Activated T-helper 1 cell treated with anti-CD3 and anti-CD28 coated beads, Interleukin-2, amount 50 U/mL, for 16 hours (primary cell): ENCODE measurements at places on chromosomes 3 and 15.

DNA sequence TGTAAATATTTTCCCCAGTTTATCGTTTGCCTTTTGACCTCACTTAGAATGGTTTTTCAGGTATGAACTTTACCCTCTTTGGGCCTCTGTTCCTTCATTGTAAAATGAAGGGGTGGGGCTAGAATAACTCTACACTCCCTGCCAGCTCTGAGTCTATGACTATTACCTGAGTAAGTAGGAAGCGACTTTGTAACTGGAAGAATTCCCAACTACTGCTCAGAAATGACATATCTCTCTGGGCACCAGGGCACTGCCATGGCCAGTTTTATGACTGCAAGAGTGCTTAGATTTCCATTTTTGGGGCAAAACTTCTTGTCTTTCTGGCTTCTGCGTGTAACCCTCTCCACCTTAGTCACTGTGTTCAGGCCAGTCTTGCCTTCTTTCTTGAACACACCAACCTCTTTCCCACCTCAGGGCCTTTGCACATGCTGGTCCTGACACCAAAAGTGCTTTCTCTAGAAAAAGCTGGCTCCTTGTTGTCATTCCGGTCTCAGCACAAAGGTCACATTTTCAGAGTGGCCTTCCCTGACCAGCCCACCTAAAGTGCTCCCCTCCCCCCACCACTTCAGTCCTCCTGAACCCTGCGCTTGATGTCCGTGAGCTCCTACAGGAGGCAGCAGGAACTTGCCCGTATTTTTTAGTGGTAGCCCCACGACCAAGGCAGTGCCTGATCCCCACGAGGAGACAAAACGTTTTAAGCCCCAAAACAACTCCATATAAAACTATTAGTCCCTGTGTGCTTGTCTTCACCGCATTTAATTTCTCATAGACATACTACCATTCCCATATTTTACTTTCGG lies 25.6 kb downstream of the CDCP1 start:
- no peak for DNase-seq

DNA sequence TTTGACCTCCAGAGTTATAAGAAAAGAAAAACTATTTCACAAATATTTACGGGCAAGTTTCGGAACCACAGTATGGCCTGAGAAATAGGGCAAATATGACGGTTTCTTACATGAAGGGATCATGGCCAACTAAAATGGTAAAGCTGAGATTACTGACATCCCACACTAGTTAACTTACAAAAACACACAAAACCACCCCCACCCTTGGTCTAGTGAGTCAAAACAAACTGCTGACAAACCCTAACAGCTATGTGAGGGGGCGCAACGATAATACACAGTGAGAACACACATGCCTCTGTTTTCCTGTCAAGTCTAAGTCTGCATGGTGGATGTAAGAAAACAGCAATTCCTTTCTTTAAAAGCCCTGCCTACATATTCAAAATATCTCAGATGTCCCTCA lies 32.3 kb downstream of the CBLB start:
- no peak for DNase-seq

GRCh38 chr3:126945171-126945721 lies 37.7 kb upstream of the PLXNA1 start:
- DNase-seq: no peak

- DNase-seq: no peak
These were observed 20.6 kb upstream of the ADCY5 start for GRCh38 chr3:123469323-123469995.

DNA sequence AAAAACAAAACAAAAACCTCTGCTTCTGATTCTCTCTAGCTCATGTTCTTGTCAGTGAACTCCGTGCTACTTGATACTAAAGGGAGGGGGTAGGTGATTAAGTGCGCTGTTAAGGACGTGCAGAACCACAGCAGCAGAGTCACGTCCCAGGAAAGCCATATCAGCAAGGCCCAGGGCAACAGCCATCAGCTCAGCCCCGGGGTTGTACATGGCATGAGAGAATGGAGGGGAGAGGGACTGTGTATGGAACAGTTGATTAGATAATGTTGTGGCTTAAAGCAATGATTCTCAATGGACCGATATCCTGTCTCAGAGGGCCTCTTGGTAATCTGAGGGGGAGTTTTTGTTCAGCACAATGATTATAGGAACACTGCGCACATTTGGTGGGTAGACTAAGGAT lies 27.6 kb downstream of the C2CD4A start:
- no peak for DNase-seq

GRCh38 chr15:94701281-94701985 lies 470.1 kb downstream of the MCTP2 start:
- DNase-seq: no peak

GRCh38 chr3:64604313-64604712 lies 83.5 kb downstream of the ADAMTS9 start:
- no peak for DNase-seq

DNA sequence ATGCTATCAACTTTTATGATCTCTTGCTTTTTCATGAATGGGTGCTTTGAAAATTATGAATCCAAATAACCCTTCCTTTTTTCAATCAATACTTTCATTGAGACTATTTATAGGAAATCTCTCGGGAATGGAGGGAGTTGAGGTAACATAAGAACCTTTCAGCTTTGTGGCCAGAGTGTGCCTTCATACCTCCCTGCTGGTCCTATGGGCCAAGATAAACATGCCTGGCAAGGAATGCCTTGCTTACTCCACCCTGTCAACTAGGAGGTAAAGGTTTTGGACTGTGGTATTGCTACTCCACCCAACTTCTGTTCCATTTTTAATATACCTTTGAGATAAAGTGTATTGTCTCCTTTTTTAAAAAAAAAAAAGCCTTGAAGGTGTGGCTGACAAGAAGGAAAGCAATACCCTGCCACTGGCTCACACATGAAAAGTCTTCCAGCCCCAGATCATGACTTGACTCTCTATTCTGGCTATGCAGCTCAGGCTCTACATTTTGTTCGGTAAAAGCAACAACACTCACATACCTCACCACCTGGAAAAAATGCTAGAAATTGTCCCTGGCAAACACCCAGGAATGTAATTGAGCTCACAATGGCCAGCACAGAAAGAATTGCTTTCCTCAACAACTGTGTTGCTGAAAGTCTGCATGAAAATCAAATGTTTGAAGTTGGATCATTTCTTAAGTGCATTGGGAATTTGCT lies 35.8 kb downstream of the COL8A1 start:
- DNase-seq: no peak
